ENCODE measurements at places on chromosomes 7 and 10.

- no peak for DNase-seq
Observed at GRCh38 chr7:140519007-140519399, 39.7 kb upstream of the MKRN1 start.

GRCh38 chr10:124075231-124075955 lies 18.0 kb downstream of the CHST15 start:
- DNase-seq, result no peak

DNA sequence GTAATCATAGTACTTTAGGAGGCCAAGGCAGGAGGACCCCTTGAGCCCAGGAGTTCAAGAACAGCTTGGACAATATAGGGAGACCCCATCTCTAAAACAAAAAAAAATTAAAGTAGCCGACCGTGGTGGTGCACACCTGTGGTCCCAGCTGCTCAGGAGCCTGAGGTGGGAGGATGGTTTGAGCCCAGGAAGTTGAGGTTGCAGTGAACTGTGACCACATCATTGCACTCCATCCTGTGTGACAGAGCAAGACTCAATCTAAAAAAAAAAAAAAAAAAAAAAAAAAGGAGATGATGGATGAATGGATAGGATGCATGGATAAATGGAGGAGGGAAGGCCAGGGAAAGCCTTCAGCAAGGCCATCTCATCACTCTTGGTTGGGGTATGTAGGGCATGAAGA lies 33.4 kb upstream of the BMPR1A start:
- DNase-seq, result no peak

GRCh38 chr10:128708182-128708581 lies 582.0 kb upstream of the MKI67 start:
- no peak for DNase-seq

GRCh38 chr10:56895306-56895705 lies 534.2 kb upstream of the ZWINT start:
- DNase-seq, result no peak

- peak; percentile 63 for DNase-seq
Observed at GRCh38 chr10:122142641-122143237, 128.4 kb upstream of the BTBD16 start.

DNA sequence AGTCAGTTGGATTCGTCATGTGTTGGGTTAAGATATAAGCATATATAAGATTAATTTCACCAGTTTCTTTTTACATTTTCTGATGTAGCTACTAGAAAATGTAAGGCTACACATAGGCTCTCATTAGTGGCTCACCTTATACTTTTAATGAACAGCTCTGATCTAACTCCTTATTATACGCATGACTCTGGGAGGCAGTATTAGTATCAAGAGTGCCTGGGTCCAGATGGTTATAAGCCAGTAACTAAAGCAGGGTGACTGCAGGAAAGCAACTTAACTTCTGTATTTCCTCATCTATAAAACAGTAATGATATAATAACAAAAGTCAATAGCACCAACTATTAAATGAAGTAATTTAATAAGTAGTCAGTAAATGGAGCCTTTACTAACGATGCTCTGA lies 1.4 kb upstream of the ELMO1 start:
- peak; percentile 51 for DNase-seq

DNA sequence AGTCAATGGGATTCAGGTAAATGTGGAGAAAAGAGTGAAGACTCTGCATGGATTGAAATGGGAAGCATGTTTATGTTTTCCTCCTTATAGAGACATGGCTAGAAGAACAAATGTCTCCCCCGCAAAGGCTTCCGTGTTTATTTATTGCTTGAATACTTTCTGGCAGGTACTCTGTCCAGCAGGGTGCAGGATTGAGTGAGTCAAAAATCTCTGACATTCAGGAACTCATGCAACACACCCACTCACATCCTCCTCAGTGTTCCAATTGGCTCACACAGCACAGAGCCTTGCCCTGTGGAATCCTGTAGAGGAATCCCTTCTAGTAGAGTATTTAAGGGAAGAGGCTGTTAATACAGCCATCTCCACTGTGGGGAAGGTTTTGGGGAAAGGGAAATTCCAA lies 290.3 kb upstream of the VWC2 start:
- DNase-seq, result no peak

GRCh38 chr7:158125091-158125490 lies 462.5 kb downstream of the PTPRN2 start:
- no peak for DNase-seq

- no peak for DNase-seq
Observed at GRCh38 chr10:72349438-72349837, 5.3 kb downstream of the DNAJB12 start.

DNA sequence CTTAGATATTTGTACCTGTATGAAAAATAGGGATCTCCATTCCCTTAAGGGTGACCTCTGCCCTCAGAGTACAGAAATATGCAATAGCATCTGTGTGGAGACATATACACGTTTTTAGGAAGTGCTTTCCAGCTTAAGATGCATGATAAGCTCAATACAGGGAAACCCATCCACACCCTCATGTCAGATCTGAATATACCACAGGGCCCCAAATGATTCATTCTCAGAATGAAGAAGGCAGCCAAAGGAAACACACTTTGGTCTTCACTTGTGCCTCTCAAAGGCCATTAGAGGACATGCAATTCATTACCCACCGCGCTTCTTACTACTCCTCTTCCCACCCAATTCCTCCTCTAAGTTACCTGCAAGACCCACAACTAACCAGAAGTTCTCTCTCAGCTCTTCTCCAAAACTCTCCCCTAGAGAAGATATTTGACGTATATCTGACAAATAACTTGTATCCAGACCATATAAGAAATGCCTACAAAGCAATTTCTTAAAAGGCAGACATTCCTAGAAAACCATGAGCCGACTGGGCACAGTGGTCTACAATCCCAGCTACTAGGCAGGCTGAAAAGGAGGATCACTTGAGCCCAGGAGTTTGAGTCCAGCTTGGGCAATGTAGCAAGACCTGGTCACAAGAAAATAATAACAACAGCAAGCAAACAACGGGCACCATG lies 103.0 kb downstream of the OAT start:
- no peak for DNase-seq

DNA sequence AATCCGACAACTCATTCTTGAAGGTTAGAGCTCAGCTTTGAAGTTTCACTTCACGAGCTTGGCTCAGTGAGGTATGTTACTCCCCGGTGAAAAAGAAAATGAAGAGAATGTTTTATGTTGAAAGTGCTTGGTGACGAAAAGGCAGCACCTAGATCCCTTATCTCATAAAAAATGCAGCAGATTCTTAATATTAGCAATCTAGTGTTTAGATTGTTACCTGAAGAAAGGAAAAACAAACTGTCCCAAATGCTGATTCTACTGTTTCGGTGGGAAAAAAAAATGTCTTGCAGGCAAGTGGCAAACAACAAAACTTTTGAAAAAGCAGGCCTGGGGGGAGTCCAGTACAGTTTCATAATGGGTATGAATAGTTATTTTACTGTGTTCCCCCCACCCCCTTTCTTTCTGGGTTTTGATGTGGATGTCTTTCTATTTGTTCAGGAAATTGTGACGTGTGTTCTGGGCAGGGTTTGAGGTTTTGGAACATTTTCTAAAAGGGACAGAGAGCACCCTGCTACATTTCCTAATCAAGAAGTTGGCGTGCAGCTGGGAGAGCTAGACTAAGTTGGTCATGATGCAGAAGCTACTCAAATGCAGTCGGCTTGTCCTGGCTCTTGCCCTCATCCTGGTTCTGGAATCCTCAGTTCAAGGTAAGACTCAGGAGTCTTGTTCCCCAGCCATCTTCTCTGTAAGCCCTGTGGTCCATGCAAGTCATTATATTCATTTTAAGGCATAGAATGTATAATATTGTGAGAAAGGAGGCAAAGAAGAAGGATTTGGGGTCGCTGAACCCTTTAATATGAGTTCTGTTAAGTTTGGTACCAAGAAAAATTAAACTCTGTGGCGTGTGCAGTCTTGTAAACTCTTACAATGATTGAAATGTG lies at the start of gene SRGN:
Gene SRGN, plus strand, starts transcription at position 514 of the 881 bp plus-strand sequence. Its CDS starts 55 bp downstream, at position 569.
- DNase-seq, result peak; percentile 69

GRCh38 chr10:74056050-74056818 lies 58.3 kb downstream of the VCL start:
- no peak for DNase-seq

GRCh38 chr7:261341-262250 lies 28.4 kb upstream of the FOXL3 start:
- no peak for DNase-seq

- no peak for DNase-seq
Observed at GRCh38 chr7:127760436-127761031, 108.5 kb downstream of the SND1 start.

DNA sequence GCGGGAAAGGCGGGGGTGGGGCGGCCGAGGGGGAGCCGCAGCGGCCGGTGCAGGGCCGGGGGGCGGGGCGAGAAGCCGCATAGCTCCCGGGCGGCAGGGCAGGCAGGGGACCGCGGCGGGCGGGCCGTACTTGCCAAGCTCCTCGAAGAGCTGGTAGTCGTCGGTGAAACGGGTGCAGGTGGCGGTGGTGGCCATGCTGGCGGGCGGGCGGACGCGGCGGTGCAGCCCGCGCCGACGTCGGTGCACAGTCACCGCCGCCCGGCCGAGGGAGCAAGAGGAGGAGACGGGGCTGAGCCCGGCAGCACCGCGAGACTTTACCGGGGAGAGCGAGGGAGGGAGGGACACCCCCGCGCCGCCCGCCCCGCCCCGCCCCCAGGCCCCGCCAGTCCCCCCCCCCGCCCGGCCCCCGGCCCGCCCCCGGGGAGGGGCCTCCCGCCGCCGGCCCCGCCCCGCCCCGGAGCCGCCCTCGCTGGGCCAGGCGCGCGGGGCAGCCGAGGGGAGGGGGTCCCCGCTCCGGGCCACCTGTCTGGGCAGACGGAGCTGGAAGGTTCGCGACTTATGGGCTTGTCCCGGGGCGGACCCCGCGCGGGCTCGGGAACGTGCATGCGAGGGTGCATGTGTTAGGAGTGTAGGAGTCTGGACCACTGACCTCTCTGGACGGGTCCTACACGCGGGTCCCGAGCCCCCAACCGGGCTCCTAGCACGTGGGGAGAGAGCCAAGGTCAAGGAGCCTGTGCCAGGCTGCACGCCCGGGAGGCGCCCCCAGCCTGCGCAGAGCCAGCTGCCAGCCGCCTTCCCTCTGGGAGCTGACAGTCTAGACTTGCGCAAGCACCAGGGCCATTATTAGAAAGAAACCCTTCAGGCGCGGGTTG lies at the start of gene CAMK2G:
Gene CAMK2G, minus strand, starts transcription at position 289 of the 872 bp plus-strand sequence. Its CDS starts 94 bp downstream, at position 195.
- peak; percentile 67 for DNase-seq

DNA sequence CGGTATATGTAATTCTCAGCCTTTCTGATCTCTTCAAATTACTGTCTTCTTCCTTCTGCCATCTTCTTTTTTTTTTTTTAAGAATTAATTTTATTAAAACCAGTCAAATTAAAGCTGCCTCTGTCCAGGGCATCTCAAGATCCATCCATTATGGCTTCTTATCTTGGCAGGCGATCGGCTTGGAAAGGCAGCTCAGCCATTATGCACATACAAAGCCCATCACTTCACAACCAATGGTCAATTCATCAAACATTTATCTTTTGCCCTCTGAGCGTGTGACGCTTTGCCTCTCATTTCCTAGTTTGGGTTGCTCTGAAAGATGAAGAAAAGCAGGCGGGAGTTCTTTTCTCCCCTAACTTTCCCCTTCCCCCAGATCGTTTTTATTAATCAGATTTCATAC lies 591.6 kb downstream of the LRMDA start:
- no peak for DNase-seq

DNA sequence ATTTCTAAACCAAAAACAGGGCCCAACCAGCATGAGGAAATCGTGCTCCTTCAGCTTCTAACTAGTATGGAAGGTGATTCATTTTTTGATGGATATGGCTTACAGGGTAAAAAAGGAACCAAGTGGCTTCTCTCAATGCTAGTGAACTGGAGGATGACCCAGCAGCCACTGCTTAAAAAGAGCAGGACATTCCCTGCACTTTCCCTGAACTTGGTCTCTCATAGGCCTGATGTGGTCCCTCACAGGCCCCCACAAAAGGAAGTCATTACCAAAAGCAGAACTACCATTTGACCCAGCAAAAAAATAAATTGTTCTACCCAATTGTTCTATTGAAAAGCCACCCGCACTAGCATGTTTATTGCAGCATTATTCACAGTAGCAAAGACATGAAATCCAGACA lies 188.8 kb downstream of the CALN1 start:
- DNase-seq, result no peak

GRCh38 chr7:131629217-131629882 lies 72.9 kb upstream of the PODXL start:
- no peak for DNase-seq

DNA sequence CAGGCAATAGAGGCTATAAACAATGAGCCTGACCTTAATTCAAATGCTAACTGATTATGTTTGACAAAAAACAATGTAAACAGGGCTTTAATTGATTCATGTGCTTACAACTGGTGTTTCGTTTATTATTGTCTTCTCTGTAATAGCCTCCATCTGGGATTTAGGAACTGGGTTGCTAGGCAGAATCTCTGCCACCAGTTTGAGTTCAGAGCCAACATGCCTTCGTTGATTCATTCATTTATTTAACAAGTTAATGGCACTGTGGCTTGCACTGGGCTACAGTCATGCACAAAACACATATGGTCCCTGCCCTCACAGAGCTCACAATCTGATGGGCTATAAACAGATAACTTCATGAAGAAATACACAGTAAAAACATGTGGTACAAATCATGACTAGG lies 19.6 kb upstream of the CDHR3 start:
- DNase-seq, result no peak

DNA sequence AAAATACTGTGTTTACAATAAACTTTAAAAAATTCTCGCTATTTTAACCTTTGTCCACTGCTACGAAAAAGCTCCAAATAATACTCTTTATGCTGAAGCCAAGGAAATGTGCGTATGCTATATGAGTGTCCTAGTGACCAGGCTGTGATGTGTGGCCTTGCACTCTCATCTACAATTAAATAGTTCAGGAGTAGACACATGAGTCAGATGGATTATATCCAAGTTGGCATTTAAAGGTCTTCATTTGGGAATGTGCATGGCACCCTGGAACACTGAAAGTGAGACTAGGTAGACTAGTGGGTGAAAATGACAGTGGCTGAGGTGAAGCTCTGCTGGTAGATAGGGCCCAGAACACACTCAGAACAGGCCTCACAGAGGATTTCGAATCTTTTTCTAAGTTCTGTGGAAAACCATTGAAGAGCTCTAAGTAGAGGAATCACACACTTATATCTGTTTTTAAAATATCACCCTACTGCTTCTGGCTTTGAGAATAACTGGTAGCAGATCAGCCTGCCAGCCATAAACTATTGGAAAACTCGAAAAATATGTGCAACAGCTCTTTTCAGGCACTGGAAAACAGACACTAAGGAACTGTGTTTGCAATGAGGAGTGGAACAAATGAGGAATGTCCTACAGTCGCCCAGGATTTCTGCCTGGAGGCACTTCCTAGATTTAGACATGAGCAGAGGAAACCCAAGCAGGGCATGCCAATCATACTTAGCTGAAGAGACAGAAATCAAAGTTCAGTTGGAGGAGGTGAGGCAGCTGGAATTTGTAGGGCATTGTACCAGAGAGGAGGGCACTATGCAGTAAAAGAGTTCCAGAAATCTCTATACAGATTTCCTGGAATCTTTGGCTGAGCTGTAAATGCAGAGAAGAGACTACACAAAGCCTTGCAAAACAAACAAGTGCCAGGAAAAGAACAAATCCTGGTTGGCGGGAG lies 603.8 kb upstream of the LRRTM3 start:
- no peak for DNase-seq

- DNase-seq, result no peak
Observed at GRCh38 chr7:142153400-142153799, 41.9 kb downstream of the MGAM2 start.

GRCh38 chr10:78947226-78947625 lies 121.5 kb upstream of the ZMIZ1 start:
- no peak for DNase-seq

All from globus pallidus (tissue), 1 donor.